ENCODE measurements at places on chromosomes 6 and 20.

- DNase-seq = no peak
Observed at GRCh38 chr20:58271606-58272351, 37.7 kb upstream of the RAB22A start.

- DNase-seq = no peak
Observed at GRCh38 chr6:2008383-2008976, 236.9 kb downstream of the GMDS start.

GRCh38 chr20:57369596-57369995, 18.5 kb downstream of the RAE1 start:
- DNase-seq = no peak

- no peak for DNase-seq
Observed at GRCh38 chr6:137750297-137750696, 116.8 kb upstream of the TNFAIP3 start.

GRCh38 chr6:24240380-24240928, 114.4 kb downstream of the NRSN1 start:
- DNase-seq = no peak

DNA sequence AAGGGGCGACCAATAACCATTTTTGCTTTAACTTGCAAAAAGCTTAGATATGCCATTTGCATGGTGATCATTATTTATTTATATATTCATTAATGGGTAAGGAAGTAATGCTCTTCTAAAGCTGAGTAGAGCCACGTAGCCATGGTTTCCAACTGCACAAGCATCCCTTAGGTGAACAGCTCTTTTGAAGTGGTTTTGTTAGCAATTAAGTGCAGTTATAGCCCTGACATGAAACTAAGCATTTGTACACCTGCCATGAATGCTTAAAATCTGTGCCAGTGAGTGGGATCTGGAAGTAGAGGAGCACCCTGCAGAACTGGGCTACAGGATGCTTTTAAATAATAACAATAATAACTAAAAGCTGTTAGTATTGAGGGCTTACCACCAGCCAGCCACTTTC, 19.1 kb downstream of the TRAF3IP2 start:
- no peak for DNase-seq

DNA sequence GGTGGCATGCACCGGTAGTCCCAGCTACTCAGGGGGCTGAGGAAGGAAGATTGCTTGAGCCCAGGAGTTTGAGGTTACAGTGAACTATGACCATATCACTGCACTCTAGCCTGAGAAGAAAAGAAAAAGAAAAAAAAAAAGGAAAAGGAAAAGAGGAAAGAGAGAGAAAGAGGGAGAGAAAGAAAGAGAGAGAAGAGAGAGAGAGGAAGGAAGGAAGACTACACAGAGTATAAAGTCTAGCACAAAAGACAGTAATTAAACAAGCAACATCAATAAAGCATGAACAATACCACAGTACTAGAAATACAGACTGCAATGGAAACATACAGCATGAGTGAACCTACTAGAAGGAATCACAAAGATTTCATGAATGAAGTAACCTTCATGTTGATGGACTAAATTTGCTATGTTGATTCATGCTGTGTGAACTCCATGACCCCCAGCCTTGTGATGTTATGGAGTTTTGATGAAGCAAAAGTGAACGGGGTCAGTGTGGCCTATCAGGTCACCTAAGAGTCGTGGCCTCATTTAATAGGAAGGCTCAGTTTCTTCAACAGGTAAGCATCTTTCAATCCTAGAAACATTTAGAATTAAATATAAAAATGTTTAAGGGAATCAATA, 57.6 kb downstream of the NUDT3 start:
- no peak for DNase-seq

DNA sequence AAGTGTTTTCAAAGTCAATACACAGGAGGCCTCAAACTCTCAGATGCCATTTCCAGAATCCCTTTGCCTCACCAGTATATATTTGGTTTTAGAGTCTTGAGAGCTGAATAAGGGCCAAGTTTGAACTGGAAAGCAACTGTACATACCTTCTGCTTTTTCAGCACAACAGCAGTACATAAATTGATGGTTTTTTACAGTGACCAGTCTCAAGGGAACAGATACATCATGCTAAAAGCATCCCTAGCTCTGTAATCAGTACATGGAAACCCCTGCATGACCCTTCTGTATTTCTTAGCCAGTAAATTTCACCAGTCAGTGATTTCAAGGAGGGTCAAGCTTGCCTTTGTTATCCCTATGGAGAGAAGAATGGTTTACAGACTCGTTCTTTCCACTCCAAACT, 40.6 kb upstream of the ECHDC1 start:
- no peak for DNase-seq

- no peak for DNase-seq
Observed at GRCh38 chr6:30591008-30591407, 19.8 kb downstream of the ABCF1 start.

DNA sequence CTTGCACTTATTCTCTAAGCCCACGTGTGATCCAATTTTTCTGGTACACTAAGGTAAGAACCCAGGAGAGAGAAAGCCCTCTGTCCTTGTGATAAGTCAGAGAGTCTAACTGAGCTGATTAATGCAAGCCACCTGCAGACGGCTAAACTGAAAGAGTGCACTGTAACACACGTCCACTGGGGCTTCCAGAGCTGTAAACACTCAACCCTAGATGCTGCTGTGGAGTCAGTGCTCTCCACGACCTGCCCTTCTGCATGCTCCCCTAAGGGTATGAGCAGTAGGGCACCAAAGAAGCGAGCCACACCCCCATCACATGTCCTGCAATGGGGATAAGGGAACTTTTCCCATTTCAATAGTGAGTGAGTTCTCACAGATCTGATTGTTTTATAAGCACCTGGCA, 55.7 kb downstream of the TXLNB start:
- DNase-seq = no peak

DNA sequence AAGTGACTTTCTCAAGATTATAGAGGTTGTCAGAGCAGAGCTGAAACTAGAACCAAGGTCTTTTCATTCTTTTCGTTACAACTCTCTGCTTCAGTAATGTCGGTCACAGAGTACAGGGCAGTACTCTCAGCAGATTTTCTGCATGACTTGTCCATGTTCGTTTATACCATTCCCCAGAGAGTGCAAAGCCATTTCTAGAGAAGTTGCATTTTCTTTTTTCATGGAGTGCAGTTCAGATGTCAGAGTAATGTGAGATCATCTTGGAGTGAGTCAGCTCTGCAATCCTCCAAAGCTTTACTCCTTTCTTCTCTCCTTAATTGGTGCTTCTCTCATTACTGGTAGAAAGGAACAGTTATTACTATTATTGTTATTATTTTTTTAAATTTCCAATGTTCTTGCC, 115.6 kb upstream of the B3GAT2 start:
- no peak for DNase-seq

GRCh38 chr6:107459283-107460082, at the start of gene PDSS2:
PDSS2 (minus strand) TSS chr6:107459564; CDS start chr6:107459285, 279 bp downstream.
- DNase-seq = peak; percentile 98

GRCh38 chr20:34415079-34415478, 52.0 kb downstream of the ITCH start:
- DNase-seq = no peak

DNA sequence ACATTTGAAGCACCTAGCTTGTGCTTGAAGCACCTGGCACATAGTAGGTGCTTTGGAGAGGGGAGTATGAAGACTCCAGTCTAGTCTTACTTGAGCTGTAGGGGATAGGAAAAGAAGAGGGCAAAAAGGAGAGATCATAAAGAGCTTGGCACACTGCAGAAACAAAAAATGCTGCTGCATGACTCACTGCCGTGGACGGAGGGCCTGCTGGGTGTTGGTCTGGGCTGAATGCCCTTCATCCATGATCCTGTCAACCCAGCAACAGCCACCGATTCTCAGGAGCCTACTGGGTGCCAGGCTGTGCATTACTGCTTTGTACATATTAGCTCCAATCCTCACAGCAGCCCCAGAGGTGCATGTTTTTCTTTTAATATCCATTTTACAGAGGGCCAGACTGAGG, 6.0 kb downstream of the PDYN start:
- no peak for DNase-seq

GRCh38 chr6:67127041-67127440, 1420.0 kb upstream of the EYS start:
- DNase-seq = no peak

DNA sequence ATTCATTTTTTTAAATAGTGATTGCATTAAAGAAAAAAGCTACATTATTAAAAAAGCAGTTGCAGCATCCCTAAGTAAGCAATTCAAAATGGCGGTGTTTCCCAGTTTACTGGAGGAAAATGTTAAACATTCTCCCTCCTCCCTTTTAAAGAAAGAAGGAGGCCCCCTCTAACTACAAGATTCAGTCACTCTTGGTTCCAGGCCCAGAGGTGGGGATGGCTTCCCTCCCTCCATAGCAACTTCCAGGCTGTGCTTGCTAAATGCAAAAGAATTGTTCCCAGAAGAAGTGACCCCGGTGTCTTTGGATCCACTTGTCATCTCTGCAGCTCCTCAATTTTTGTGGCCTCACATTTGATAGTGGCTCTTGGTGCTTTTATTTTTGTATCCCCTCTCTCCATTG, 165.9 kb downstream of the SOBP start:
- no peak for DNase-seq

DNA sequence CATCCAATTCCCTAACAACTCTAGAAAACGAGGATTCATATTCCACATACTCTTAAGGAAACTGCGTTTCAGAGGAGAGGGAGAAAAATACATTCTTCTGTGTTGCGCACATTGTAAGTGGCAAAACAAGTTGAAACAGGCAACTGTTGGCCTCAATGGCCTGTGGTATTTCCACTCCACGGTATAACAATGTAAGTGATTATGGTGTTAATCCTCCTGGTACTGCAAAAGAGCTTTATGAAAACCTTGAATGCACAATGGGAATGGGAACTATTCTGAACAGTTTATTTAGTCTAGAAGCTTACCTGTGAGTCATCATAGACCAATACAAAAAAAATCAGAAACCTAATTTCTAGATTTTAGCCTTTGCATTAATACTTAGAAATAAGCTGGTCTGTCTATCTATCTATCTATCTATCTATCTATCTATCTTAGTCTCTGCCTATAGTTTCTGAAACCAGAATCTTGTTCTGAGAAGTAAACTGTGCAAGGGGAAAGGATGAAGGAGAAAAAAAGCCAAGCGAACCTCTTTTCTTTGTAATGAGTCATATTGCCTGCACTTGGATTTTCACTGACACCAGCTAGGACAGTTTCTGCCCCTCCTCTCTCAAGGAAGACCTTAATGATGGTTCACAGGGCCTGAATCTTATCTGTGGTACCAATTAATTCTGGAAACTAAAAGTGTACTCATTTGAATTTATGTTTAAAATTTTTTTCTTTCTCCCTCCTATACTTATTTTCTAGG, 101.5 kb downstream of the RNF144B start:
- DNase-seq = no peak

GRCh38 chr6:30682143-30683117, 4.0 kb downstream of the PPP1R18 start:
- DNase-seq = peak; percentile 94

DNA sequence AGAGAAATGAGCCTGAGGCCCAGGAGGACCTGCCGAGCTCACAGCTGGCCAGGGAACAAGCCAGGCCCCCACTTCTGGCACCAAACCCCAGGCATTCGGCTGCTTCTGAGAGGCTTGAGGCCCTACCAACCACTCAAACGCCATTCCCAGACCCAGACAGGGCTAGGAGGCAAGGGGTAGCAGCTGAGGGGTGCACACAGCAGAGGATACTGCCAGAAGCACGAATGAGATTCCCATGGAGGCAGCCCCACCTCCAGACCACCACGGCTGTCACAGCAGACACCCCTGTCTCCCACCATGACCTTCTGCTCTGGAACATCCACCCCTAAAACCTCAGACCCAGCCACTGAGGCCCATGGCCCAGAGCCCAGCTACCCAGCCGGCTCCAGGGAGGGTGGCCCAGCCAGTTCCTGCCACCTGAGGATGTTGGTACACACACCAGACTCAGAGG, 36.1 kb downstream of the NTSR1 start:
- DNase-seq = no peak

DNA sequence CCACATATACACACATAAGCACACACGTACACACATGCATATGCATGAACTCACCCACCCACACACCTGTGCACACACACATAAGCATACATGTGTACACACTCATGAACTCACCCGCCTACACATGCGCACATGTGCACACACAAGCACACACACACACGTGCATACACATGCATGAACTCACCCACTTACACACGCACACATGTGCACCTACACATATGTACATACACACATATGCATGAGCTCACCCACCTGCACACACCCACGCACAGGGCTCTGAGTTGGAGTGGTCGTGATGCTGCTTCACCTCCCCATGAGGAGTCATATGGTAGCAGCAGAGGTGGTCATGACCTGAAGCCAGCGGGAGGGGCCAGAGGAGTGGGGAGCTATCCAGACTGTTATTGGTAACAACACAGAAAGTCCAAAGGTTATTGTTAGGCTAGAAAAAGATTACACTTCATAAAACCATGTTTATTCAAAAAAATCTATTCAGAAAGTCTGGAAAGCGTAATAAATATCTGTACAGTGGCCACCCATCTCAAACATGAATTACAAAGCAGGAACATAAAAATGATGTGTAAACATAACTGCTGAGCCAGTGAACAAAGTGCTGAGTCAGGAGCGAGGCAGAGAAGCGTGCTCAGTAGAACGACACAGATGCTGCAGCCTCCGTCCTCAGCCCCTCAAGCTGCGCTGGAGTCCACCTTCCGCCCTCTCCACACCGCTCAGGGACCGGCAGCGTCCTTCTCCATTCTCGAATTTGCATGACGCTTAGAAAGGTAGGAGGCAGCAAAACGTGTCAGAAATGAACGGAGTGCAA, 26.4 kb upstream of the MPC1 start:
- peak; percentile 6 for DNase-seq

GRCh38 chr6:143276436-143276835, 174.1 kb downstream of the ADAT2 start:
- DNase-seq = no peak

DNA sequence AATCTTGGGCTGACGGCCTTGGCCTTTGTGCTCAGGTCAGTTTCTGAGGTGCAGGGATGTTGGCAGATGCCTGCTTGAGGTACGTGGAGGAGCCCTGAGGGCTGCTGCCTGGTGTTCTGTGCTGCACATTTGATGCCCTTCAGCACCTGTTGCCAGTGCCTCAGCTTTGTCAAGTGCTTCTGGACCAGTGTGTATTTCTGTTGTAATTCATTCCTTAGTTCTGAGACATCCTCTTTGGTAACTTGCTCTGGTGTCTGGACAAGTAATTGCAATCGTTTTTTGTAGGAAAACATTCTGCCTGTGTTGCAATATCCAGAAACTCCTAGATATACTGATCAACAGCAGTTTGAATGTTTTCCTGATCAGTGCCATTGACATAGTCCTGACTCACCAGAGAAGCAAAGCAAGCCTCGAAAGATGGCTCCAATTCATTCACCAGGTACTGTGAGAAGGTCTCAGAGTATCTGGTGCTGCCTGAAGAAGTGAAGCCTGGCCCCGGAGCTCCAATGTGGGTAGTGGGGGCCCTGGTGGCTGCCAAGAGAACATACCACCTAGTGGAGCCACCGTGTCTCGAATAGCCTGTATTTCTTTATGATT, 26.7 kb downstream of the ZNF337 start:
- no peak for DNase-seq

- DNase-seq = no peak
Observed at GRCh38 chr6:46453741-46454316, 37.4 kb downstream of the RCAN2 start.

- DNase-seq = no peak
Observed at GRCh38 chr6:80226151-80226550, 119.7 kb downstream of the BCKDHB start.

GRCh38 chr6:165571721-165572132, 91.3 kb downstream of the PDE10A start:
- no peak for DNase-seq

GRCh38 chr6:16921399-16922110, 160.3 kb upstream of the ATXN1 start:
- no peak for DNase-seq

- DNase-seq = no peak
Observed at GRCh38 chr6:137863091-137863797, 3.8 kb upstream of the TNFAIP3 start.

- DNase-seq = no peak
Observed at GRCh38 chr6:64224819-64225218, 589.2 kb downstream of the PHF3 start.

Measured in mesenteric fat pad (tissue), 1 donor.